ENCODE measurements at places on chromosomes 1 and 21.

- DNase-seq: no peak
Measured at GRCh38 chr1:109905491-109905890, 5.2 kb upstream of the CSF1 start.

DNA sequence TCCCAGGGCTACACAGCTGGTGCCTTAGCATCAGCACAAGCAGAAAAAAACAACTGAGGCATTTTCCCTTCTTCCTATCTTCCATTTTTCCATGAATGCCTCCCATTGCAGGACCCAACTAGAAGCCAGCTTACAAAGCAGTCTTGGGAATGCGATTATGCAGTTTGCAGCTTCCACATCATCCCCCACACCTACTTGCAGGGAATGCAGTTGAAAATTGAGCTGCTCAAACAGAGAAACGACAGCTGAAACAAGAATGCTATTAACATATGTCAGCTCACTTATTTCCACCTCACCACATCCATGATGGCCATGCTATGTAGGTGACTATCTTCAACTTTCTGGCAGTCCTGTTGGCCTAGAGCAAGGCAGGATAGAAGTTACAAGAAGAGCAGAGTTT, 150.6 kb upstream of the KCTD3 start:
- DNase-seq: no peak

GRCh38 chr1:36740446-36740845, 257.7 kb upstream of the CSF3R start:
- DNase-seq: no peak

GRCh38 chr1:52426371-52426770, 22.0 kb downstream of the PRPF38A start:
- no peak for DNase-seq

GRCh38 chr1:222817529-222817928, 2.7 kb downstream of the DISP1 start:
- no peak for DNase-seq

DNA sequence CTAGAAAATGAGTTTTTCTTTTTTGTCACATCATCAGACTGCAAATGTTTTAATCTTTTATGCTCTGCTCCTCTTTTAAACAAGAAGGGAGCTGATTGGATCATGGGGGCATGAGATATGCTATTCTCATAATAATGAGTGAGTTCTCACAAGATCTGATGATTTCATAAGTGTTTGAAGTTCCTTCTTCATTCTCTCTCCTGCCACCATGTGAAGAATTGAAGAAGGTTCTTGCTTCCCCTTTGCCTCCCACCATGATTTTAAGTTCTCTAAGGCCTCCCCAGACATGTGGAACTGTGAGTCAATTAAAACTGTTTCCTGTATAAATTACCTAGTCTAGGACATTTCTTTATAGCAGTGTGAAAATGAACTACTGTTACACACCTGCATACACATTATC, 218.2 kb downstream of the NRIP1 start:
- DNase-seq: no peak

GRCh38 chr1:55235722-55236121, 20.6 kb upstream of the USP24 start:
- no peak for DNase-seq

- DNase-seq: no peak
Measured at GRCh38 chr1:59605761-59606160, 209.0 kb upstream of the HOOK1 start.

- no peak for DNase-seq
Measured at GRCh38 chr1:226475142-226475511, 67.2 kb upstream of the PARP1 start.

DNA sequence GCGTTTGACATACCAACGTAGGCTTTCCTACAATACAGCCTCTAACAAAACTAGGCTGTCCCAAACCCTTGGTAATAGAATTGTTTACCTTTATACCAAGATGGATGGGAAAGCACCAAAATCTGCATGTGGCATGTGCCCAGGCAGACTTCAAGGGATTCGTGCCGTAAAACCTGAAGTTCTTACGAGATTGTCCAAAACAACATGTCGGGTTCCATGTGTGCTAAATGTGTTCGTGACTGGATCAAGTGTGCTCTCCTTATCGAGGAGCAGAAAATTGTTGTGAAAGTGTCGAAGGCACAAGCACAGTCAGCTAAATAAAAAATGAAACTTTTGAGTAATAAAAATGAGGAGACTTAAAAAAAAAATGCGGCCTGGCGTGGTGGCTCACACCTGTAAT, 5.1 kb downstream of the RPS27 start:
- no peak for DNase-seq

- DNase-seq: peak; percentile 26
Measured at GRCh38 chr1:21814241-21814918, 2.3 kb downstream of the LDLRAD2 start.

GRCh38 chr21:46436621-46437020, 22.1 kb upstream of the DIP2A start:
- DNase-seq: no peak

- no peak for DNase-seq
Measured at GRCh38 chr1:199723250-199723956, 304.1 kb upstream of the NR5A2 start.

DNA sequence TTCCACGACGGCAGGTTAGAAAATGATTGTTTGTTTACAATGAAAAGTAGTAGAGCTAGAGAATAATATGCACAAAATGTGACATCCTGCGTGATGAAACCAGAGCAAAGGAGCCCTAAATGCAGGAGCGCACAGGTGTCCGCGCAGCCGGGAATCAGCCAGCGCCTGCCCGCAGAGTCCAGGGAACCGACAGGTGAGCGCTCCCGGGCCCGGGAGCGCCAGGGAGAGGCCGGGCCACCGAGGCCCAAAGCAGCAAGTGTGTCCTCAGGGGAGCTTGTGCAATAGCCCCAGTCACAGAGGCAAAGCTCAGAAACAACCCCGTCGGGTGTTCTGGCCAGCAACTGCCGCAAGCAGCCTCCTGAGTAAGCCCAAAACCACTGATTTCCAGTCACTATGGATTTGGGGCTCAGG, 789 bp upstream of the GALE start:
- DNase-seq: no peak

- no peak for DNase-seq
Measured at GRCh38 chr1:186802388-186802787, 26.4 kb upstream of the PLA2G4A start.

GRCh38 chr21:35585155-35585554, 475.2 kb downstream of the SETD4 start:
- no peak for DNase-seq

- DNase-seq: no peak
Measured at GRCh38 chr1:85421179-85421578, 43.8 kb downstream of the DDAH1 start.

GRCh38 chr1:10631121-10631810, 156.5 kb downstream of the PEX14 start:
- no peak for DNase-seq

GRCh38 chr1:152107031-152107983, 7.9 kb downstream of the TCHH start:
- no peak for DNase-seq

- no peak for DNase-seq
Measured at GRCh38 chr1:97505816-97506215, 415.0 kb downstream of the DPYD start.

- DNase-seq: no peak
Measured at GRCh38 chr1:214473387-214473786, 78.0 kb downstream of the PTPN14 start.

DNA sequence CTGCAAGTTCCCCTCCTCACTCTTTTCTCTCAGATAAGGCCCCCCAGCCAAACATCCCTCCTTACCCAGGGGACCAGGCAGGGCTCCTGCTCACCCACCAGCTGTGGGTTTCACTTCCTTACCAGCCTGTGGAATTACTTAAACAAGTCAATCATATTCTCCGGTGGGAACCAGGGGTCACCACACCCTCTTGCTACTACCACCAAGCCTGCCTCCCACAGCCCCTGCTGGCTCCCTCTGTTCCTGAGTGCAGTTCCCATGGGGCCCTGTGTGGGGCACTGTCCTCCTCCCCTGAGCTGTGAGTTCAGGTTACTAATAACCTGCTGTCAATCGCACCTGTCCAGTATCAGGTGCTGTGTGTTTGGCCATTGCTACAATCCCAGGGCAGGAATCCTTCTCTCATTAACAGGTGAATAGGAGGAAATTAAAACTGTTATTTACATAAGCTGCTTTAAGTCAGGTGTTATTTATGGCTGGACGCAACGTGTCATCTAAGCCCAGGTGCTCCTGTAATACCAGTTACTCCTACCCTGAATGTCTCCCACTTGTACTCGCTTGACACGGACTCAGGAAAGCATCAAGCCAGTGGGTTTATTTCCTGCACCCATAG, 53.1 kb upstream of the LBR start:
- peak; percentile 51 for DNase-seq

- no peak for DNase-seq
Measured at GRCh38 chr21:33433425-33434114, 30.4 kb downstream of the IFNGR2 start.
